ENCODE measurements at places on chromosomes 2 and 18. TPM values are rescaled to one million over a fixed set of nuclear protein-coding genes. Genes with fewer than 3 reads are reported as not detected.
A peak's percentile ranks its signal among the peaks of the same experiment; 100 is the strongest.

SERPINB5 gene
- not detected for total RNA-seq

EVA1A gene
- 3.4 TPM for total RNA-seq

TMEM198 gene
- total RNA-seq = 4.7 TPM

DNA sequence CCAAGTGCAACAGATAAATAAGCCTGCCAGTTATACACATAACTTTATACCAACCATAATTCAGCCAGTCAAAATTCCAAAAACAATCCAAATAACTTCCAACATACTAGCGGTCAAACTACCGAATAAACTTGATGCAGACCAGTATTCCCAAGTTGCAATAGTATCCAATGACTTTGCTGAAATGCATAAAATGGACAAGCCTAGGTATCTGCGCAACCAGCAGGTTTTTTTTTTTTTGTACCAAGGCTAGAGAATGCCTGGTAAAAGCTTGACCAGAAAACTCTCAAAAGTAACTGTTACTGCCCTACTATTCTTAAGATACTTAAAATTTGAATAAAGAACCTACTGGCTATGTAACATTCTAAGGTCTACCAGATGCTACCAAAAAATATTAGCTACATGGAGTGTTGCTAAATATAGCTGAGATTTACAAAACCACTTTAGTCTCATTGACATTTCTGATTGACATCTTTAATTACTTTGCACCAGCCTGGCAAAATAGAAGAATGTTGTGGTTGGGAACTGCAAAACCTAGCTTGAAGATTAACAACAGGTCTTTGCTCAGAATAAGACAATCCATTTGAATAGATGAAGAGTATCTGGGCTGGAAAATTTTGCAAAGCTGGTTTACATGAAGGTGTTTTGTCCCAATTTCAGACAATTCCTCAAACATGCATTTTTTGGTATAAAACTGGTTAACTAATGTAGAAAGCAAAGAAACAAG lies 7.3 kb downstream of the SRSF7 start:
- no peaks in the 10 kb centered on the region for H3K27me3 ChIP-seq
- no peak overlapping the region for H3K4me3 ChIP-seq
- peaks cover 6% of the 10 kb centered on the region for H3K4me1 ChIP-seq
- no peak for DNase-seq

DNA sequence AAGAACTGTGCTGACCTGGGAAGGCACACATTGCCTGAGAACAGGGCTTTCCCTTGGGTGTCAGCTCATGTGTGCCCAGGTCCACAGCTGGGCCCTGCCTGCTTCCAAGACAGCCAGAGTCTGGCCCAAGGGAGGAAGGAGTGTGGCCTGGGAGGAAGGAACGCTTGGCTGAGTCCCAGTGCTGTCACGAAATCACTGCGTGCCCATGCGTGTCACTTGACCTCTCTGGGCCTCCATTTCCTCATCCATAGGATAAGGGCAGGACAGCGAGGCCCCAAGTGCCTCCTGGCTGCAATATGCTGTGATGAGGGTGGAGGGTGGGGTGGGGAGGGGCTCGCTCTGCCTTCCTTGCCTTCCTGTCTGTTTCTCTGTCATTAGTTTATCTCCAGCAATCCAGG lies 642 bp upstream of the KCNK3 start:
- peaks cover 17% of the 10 kb centered on the region for H3K27me3 ChIP-seq
- H3K36me3 ChIP-seq = no peaks in the 10 kb centered on the region

CTDP1 gene
- 11.3 TPM for total RNA-seq

DNA sequence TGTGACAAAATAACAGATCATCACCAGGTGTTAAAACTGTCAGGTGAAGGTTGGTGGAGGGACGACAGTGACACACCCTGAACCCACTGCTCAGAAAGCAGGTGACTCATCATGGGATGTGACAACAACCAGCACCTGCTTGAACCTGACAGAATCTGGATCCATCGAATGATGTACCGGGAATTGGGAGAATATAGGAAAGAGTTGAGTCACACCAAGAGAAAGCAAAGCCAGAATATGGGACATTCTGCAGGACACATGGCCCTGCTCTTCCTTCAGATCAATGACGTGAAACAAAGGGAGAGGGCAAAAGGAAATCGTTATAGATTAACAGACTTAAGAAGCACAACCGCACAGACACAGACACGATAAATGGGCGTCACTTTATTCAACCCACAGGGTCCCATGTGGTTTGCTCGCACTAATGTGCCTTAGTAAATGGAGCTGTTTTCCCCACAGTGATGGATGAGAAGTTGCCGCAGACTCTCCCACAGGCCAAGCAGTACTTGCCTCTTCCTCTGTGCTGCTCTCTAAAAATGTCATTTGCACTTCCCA lies 100.1 kb downstream of the CRACDL start:
- H3K4me3 ChIP-seq = no peak overlapping the region
- no peaks in the 10 kb centered on the region for H3K36me3 ChIP-seq
- H3K4me1 ChIP-seq = no peaks in the 10 kb centered on the region
- no peak overlapping the region for H3K27ac ChIP-seq
- H3K27me3 ChIP-seq = no peaks in the 10 kb centered on the region

- no peaks in the 10 kb centered on the region for H3K27me3 ChIP-seq
- H3K36me3 ChIP-seq = no peaks in the 10 kb centered on the region
- no peak overlapping the region for H3K27ac ChIP-seq
- DNase-seq = no peak
- H3K4me1 ChIP-seq = peaks cover 6% of the 10 kb centered on the region
Measured at GRCh38 chr18:25727281-25727985, 363.0 kb downstream of the SS18 start.

DNA sequence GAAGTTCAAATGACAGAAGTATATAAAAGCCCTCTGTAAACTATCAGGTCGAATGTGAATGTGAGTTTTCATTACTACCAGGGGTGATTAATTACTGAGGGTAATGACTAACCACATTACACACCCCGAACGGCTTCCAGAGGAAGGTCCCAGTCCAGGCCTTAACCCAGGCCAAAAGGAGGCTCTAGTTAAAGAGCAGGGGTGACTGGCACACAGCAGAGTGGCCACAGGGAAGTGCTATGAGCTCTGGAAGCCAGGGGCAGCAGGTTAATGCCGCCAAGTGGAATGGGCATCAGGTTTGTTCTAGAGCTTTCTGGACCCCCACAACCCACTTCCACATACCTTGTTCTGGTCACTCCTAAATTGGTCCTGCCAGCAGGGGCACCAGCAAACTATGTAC lies 87.7 kb downstream of the BCL11A start:
- no peaks in the 10 kb centered on the region for H3K27me3 ChIP-seq
- no peak overlapping the region for H3K27ac ChIP-seq
- peaks cover 3% of the 10 kb centered on the region for H3K4me1 ChIP-seq
- H3K36me3 ChIP-seq = peaks cover 14% of the 10 kb centered on the region

GRCh38 chr2:23565814-23566213 lies 180.8 kb downstream of the KLHL29 start:
- H3K36me3 ChIP-seq = peaks cover 21% of the 10 kb centered on the region
- no peak for DNase-seq
- peaks cover 58% of the 10 kb centered on the region for H3K4me1 ChIP-seq

ABCG5 gene
- 0.10 TPM for total RNA-seq

EXOC6B gene
- total RNA-seq = 76.8 TPM

GRCh38 chr2:113755835-113756354 lies 547 bp downstream of the SLC35F5 start:
- DNase-seq = no peak
- H3K27me3 ChIP-seq = no peaks in the 10 kb centered on the region
- peak overlapping the region; percentile 88 for H3K27ac ChIP-seq

GRCh38 chr2:110861616-110862260 lies 129.4 kb downstream of the ACOXL start:
- H3K36me3 ChIP-seq = no peaks in the 10 kb centered on the region
- peaks cover 15% of the 10 kb centered on the region for H3K4me1 ChIP-seq

- no peak overlapping the region for H3K27ac ChIP-seq
- peaks cover 45% of the 10 kb centered on the region for H3K4me1 ChIP-seq
- DNase-seq = no peak
- H3K27me3 ChIP-seq = no peaks in the 10 kb centered on the region
- H3K36me3 ChIP-seq = peaks cover 23% of the 10 kb centered on the region
Measured at GRCh38 chr18:79406708-79407107, 11.0 kb downstream of the NFATC1 start.

DNA sequence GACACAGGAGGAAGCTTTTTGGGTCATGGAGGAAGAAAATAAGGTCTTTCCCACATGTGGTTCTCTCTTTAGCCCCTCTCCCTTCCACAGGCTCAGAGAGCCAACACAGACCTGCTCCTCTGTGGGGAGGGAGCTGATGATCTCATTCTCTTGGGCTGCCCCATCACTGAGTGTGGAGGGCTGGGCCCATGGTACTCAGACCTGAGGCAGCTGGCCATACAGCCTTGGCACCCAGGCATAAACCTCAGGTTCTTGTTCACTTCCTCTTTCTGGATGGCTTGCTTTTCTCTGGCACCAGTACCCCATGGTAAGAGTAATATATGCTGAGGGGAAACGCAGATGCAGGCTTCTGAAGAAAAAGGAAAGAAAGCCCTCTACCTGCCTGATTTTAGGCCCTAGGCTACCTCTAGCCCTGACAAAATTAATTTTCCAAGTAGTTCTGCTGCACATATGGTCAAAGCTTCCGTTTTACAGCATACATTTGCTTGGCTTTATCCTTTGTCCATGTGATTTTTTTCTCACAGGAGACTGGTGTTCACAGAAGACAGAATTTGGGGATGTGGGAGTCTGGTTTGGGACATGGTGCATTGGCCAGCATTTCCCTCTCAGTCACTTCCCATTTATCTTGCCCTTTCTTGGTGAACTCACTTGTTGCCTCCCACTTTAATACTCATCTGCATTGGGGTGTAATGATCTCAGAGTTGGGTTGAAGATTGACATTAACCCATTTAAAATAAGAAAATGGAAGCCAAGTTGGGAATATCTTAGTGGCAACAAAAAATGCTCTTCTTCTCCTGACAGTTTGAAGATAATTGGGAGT lies 11.1 kb downstream of the DHRS9 start:
- no peak for DNase-seq
- no peaks in the 10 kb centered on the region for H3K36me3 ChIP-seq
- no peaks in the 10 kb centered on the region for H3K27me3 ChIP-seq
- no peaks in the 10 kb centered on the region for H3K4me1 ChIP-seq
- no peak overlapping the region for H3K4me3 ChIP-seq

AGXT gene
- total RNA-seq = not detected

DNA sequence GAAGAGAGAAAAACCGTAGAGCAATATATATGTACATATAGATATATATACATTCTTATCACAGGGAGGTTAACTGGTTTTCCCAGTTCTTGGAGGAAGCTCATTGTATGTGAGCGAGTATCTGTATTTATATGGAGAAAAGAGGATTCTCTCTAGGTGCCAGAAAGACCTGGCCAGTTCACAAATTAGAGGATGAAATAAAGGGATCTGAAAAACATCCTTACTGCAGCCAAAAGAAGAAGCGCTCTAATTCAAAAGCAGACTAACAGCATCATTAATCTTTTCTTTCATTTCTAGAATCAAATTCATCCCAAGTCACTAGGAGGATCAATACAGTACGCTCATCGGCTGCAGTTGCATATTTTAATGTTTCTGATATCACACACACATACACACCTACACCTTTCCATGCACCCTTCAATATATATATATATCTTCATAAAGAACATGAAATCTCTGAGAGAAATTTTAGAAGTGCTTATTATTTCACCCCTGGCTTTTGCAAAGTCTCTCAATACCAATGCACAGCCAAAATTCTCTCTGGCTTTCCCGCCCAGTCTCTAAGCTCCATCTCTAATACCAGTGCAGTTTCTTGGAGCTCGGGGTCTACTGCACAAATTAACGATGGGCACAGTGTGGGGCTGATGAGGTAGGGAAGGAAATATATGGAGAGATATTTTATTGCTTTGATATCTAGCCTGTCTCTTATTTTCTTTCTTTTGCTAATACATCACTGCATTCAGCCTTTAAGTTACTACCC lies 731 bp downstream of the NRXN1 start:
- H3K4me3 ChIP-seq = peak overlapping the region; percentile 84
- peaks cover 16% of the 10 kb centered on the region for H3K4me1 ChIP-seq
- peak; percentile 65 for DNase-seq
- no peaks in the 10 kb centered on the region for H3K27me3 ChIP-seq
- peaks cover 14% of the 10 kb centered on the region for H3K36me3 ChIP-seq
- H3K27ac ChIP-seq = peak overlapping the region; percentile 83

- H3K4me1 ChIP-seq = peaks cover 63% of the 10 kb centered on the region
- no peaks in the 10 kb centered on the region for H3K36me3 ChIP-seq
- H3K27ac ChIP-seq = peak within 1 kb of the TSS; percentile 64
Measured at GRCh38 chr2:45009303-45009927, at the start of gene SIX2. Gene SIX2, minus strand, starts transcription at chr2:45009452. Its CDS starts 342 bp downstream, at chr2:45009110.

NAT8 gene
- total RNA-seq = not detected

DNA sequence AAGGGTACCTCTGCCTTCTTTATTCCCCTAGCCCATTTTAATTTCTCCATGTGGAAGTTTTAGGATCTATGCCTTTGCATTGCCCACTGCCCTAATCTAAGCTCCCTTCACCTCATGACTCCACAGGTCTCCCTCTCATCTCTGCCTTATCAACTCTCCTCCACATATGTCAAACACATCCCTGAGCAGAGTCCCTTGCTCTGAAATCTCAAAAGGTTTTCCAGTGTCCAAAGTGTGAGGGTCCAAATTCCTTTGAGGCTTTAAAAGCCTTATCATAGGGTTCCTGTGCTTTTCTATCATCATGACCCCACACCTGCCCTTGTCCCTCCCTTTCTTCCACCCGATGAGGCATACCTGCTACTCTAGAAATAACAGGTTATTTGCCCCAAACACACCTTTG lies 38.6 kb downstream of the SLC4A1AP start:
- peaks cover 3% of the 10 kb centered on the region for H3K4me1 ChIP-seq
- no peaks in the 10 kb centered on the region for H3K27me3 ChIP-seq
- H3K4me3 ChIP-seq = no peak overlapping the region
- H3K36me3 ChIP-seq = peaks cover 2% of the 10 kb centered on the region
- no peak overlapping the region for H3K27ac ChIP-seq
- no peak for DNase-seq

GRCh38 chr2:54038835-54039234 lies 68.0 kb upstream of the PSME4 start:
- H3K27ac ChIP-seq = no peak overlapping the region
- H3K36me3 ChIP-seq = no peaks in the 10 kb centered on the region
- H3K4me3 ChIP-seq = no peak overlapping the region
- no peak for DNase-seq

- no peak overlapping the region for H3K27ac ChIP-seq
- no peak for DNase-seq
- no peak overlapping the region for H3K4me3 ChIP-seq
- no peaks in the 10 kb centered on the region for H3K36me3 ChIP-seq
- H3K27me3 ChIP-seq = peaks cover 30% of the 10 kb centered on the region
Measured at GRCh38 chr18:36183033-36183432, 4.3 kb upstream of the MOCOS start.

GRCh38 chr18:13217466-13217961 lies 1.0 kb upstream of the LDLRAD4 start:
- H3K36me3 ChIP-seq = no peaks in the 10 kb centered on the region
- DNase-seq = peak; percentile 90

DNA sequence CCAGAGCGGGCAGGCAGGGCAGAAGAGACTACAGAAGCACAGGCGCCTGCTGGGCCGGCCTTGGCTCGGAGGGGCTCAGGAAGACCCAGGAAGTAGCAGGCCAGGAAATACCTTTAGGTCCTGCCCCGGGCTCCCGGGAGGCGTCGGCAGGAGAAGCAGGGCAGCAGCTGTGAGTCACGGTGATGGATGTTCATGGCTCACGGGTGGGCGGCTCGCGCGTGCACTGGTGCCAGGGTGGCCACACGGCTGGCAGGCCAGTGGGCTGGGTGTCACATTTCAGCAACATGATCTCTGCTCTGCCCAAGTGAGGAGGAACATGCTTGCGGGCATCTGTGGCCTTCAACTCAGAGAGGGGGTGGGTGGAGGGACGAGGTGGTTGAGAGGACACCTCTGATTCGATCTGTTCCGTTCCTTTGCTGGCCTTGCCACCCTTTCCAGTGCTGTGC lies 139.3 kb downstream of the KLHL29 start:
- no peak for DNase-seq
- H3K4me1 ChIP-seq = peaks cover 71% of the 10 kb centered on the region
- H3K36me3 ChIP-seq = peaks cover 8% of the 10 kb centered on the region
- peak overlapping the region; percentile 86 for H3K27ac ChIP-seq

- no peaks in the 10 kb centered on the region for H3K36me3 ChIP-seq
- H3K4me3 ChIP-seq = no peak overlapping the region
- H3K4me1 ChIP-seq = no peaks in the 10 kb centered on the region
Measured at GRCh38 chr2:193463011-193463410, 1268.3 kb upstream of the TMEFF2 start.

NT5DC4 gene
- total RNA-seq = not detected
